ENCODE measurements at places on chromosomes 1 and 21. TPM values are rescaled to one million over a fixed set of nuclear protein-coding genes. Genes with fewer than 3 reads are reported as not detected.

AMY2A gene
- not detected for total RNA-seq

PROX1 gene
- 6.3 TPM for total RNA-seq

LCE3E gene
- total RNA-seq = not detected

WNT9A gene
- 2.1 TPM for total RNA-seq
